ENCODE measurements at places on chromosomes 5 and 9.

DNA sequence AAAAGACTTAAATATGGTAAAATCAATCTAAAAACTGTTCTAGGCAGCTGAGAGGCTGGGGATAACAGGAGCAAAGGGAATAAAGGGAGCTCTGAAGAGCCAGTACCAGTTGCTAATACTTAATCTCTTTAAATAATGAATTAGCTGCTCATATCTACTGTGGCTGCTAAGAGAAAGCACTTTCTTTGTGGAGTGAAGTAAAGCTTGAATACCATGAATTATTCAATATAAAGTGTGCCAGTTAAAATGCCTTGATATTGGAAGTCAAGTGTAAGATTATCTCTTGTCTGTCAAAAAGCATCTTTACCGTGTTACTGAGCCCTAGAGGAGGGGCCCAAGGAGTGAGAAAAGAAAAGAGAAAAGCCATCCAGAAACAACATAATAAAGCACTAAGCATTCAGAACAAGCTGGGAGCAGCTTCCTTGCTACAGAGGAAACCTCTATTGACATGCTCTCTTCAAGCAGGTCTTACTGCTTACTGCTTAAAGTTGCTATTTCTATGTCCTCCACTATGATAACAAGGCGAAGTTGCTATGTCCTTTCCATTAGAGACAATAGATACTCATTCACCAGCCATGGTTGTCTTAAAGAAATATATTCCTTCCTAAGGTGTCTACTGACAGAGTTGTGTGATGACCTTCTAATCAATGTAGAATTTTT, 297.4 kb downstream of the CETN3 start:
- DNase-seq: no peak

GRCh38 chr9:110814159-110814558, 145.6 kb downstream of the MUSK start:
- DNase-seq: no peak

DNA sequence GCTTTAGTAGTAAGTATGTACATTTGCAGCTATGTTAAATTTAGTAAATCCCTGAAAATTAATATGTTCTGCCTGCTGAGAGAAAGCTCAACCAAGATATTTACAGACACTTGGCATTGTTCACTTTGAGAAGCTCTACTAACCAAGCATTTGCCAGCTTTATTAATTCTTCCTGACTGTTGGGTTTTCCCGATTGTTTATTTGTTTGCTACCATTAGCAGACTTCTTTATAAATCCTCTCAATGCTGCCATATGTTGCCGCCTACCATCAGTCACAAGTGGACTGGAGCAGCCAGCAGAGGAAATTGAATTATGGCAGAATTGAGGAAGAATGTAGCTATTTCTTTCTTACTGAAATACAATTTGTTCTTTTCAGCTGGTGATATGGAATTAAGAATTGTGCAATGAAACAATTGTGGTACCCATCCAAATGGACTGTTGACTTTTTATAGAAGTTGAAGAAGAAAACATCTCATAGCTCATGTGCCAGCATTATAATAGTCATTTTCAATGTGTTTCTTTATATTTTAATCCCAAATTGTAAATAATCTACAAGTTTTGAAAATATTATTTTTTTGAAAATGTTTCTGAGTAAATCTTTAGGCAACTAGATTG, 588.7 kb upstream of the CDH6 start:
- no peak for DNase-seq

- DNase-seq: no peak
Observed at GRCh38 chr9:98231770-98232478, 23.5 kb downstream of the TBC1D2 start.

GRCh38 chr5:57986761-57987341, 473.0 kb downstream of the PLK2 start:
- DNase-seq: no peak

DNA sequence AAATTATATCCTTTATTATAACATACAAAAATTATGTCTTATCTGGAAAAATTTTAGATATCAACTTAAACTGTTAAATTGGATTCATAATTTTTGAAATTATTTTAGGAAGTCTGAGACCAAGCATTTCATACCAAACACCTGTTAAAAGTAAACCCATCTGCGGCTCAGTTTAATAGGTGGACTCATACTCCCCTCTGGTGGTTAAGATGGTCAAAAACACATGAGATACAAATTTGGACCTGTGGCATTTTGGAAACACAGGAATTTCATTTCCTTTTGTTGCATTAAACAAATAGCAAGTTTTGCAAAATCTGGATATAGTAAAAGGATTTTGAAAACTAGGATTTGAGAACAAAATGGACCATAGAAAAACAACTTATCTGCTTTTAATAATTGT, 53.7 kb downstream of the RGMB start:
- peak; percentile 23 for DNase-seq

- DNase-seq: no peak
Observed at GRCh38 chr5:1011226-1011631, 2.6 kb downstream of the NKD2 start.

- DNase-seq: no peak
Observed at GRCh38 chr5:138095100-138095907, 11.5 kb downstream of the WNT8A start.

DNA sequence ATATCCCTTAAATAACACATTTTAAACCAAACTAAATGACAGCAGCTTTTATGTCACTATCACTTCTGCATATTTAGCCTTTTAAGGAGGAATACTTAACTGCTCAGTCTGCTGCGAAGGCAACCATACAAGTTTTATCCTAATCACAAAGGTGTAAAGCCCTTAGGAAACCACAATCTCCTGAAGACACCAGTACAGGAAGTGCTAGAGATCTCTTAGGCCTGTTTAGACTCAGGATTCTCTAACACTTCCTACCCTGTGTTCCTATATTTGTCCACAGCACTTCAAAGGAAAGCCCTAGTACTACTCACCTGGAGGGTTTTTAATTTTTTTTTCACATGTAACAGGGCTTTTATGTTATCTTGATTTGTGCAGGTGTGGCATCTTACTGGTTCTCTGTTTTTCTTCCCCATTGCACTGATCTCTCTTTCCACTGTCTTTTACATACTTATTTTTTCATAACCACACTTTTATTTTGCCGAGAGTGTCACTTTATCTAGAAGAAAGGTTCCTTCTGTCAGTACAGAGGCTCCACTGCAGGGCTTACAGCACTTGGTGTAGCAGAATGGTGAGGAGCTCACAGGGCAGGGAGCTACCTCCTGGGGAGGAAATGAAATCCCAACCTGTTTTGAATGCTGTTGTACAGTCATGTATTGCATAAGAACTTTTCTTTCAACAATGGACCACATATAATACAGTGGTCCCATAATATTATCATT, 1060.6 kb upstream of the ACO1 start:
- no peak for DNase-seq

DNA sequence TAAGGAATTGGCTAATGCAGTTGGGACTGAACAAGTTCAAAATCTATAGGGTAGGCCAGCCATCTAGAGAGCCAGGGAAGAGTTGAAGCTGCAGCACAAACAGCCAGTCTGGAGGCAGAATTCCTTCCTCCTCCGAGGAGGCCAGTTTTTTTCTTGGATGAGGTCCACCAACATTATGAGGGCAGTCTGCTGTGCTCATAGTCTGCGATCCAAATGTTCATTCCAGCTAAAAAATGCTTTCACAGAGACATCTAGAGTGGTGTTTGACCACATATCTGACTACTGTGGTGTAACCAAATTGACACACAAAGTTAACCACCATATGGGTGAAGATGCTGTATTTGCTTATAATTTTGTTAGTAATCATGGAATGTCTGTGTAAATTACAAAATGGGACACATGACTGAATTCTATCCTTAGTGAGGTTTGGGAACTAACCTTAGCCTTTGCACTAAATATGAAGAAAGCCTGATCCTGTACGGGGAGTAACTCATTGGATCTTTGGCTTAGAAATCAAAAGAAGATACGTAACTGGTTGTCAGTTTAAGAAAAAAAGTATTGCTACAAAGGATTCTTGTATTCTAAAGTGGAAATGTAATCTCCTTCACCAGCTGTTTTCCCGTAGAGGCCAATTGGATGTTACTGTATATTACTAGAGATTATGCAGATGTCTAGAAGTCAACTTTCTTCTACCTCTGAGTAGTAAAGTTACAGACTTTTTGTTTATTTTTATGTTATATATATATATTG, 70.6 kb downstream of the SPIN1 start:
- no peak for DNase-seq

DNA sequence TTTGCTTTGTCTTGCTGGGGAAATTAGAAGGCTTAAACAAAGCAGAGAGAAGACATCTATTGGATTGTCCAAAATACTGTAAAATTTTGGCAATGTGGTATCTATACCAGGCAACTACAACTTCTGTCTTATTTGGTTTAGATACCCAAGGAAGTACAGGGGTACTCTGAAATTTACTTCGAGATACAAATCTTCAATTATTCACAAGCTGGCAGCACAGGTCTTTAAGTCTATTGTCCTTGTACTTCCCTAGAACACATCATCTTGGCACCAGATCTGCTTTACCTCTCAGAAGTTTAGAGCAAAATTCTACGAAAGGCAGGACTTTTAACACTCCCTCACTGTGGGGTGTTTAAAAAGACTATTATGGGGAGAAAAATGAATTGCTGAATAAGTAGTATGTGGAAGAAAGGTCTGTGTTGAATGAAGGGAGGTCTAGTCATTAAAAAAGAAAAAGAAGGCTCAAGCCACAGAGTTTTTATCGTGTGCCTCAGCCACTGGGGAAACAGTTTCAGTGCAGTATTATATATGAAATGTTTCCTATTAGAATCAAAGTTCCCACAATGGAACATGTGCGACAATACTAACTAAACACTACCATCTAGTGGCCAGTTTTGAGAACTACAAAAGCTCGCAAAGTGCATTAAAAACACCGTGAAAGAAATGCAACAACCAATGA, 93.7 kb downstream of the PDE4D start:
- DNase-seq: no peak

- no peak for DNase-seq
Observed at GRCh38 chr9:93182572-93182971, 1.4 kb upstream of the WNK2 start.

DNA sequence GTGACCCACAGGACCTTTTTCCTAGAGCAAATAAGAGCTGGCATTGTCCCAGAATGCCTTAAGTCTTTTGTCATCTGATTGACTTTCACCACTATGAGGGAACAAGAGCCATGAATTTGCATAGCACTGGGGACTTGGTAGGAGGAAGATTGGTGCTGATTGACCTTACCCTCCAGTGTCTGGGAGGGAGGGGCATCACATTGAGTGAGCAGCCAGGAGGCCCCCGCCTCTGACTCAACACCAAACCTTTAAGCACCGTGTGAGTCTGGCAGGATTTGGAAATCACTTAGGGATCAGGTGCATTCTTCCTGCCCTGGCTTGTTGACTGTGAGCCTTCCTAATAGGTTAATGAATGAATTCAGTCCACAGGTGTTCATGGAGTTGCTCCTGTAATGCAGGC, 40.7 kb downstream of the WNK2 start:
- no peak for DNase-seq

- DNase-seq: no peak
Observed at GRCh38 chr5:101605700-101606099, 690.4 kb downstream of the SLCO4C1 start.

- DNase-seq: no peak
Observed at GRCh38 chr9:138023394-138024124, 146.0 kb downstream of the CACNA1B start.

DNA sequence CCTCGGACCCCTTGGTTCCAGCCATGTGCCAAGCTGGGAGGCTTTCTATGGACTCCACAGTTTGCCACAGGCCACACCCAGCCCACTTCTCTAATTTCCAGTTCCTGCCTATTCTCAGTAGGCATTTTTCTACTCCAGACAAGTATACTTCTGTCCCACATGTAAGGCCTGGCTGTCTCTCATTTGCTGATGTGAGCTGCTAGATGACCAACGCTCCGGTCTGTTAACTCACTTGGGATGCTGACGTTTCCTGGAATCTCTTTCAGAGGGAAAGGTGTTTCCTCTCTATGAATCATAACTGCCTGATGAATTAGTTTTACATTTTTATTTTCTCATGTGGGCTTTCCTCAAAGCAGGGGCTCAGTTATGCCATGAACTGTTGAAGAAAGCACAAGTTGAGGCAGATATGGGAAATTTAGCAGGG, 36.3 kb downstream of the ERGIC1 start:
- DNase-seq: peak; percentile 99

GRCh38 chr9:134571946-134572917, 69.4 kb upstream of the COL5A1 start:
- no peak for DNase-seq

- DNase-seq: no peak
Observed at GRCh38 chr9:17165764-17166163, 30.9 kb downstream of the CNTLN start.

- DNase-seq: no peak
Observed at GRCh38 chr5:102910240-102911226, 155.4 kb downstream of the PAM start.

- no peak for DNase-seq
Observed at GRCh38 chr9:131227959-131228460, 48.3 kb downstream of the FAM78A start.

DNA sequence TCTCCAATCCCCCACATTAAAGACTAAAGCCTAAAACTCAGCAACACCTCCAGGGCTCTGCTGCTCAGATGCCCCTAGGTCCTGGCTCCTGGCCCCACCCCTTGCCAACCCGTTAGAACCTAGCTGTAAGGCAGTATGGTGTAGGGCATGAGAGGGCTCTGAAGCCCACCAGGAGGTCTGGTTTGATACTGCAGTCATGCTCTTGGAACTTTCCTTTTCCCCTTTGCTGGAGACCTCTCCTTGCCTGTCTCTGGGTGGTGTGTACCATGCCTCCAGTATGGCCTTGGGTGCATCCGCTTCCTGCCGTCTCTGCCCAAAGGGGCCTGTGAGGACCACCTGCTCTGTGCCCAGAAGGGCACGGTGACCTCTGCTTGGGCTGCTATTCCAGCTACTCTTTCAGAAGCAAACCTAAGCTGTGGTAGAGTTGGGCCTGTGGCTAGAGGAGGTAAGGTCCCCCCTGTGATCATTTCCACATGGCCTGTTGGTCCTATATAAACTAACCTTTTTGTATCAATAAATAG, 3.5 kb downstream of the TENT4A start:
- no peak for DNase-seq

GRCh38 chr9:107348836-107349235, 65.8 kb downstream of the RAD23B start:
- no peak for DNase-seq

DNA sequence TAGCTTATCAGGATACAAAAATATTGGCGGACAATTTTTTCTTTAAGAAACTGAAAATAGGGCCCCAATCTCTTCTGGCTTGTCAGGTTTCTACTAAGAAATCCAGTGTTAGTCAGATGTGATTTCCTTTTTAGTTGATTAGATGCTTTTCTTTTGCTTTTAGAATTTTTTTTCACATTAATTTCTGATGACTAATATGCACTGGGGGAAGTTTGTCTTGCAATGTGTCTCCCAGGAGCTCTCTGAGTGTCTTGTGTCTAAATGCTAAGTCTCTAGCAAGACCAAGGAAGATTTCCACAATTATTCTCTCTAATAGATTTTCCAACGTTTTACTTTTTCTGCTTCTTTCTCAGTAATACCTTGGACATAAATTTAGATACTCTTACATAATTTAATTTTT, 559.8 kb upstream of the TYRP1 start:
- no peak for DNase-seq

- DNase-seq: no peak
Observed at GRCh38 chr5:154477382-154478223, 424 bp downstream of the HAND1 start.

Measured in glomerular endothelial cell (primary cell).